ENCODE measurements at places on chromosomes 11 and 22.
A peak's percentile ranks its signal among the peaks of the same experiment; 100 is the strongest.

DNA sequence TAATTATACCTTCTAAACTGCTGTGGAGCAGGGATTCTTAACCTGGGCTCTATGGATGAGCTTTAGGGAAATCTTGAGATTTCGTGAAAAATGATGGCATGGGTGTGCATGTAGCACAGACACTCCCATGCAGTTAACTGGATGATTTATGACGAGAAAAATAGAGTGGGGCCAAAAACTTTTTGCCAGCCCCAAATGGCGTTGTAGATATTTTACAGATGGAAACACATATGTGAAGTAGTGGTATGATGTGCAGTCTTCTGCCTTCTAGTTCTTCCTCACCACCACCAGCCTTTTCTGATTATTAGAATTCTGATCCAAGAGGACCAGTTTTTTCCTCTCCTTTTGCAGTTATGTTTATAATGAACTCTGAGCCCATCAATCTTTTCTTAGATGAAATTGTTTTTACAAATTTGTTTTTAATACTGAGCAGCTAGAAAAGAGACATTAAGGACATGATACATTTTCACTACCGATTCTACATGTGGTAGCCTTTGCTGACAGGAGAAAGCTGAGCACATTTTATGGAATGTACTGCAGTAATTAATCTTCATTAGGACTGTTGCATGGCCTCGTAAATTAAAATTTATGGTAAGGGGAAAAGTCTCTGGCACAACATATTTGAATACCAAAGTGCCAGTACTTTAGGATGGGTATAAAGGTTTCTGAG is 261.4 kb downstream of the DDX10 start:
- no peak for DNase-seq

DNA sequence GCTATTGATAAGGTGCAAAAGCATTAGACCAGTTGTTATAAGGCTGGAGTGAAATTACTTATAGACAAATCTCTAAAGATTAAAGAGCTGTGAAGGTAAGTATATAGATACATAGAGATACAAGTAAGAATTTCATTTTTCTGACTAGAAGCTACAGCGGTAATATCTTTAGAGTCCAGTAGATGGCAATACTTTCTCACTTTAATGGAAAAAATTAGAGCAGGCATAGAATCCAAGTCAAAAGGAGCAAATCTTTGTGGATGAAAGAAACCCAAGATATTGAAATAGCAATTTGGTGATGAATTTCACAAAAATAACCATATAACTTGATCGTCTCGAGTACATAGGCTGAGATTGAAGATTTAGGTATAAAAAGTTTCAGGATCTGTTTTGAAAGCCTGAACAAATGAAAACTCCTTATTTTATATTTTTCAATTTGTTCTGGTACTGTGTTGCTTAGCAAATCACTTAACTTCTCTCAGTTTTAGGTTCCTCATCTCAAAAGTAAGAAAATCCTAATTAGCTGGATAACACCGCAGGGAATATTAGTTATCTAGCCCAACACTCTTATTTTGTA is 81.9 kb downstream of the UVRAG start:
- DNase-seq, result no peak

- DNase-seq, result no peak
Observed at GRCh38 chr11:106468086-106468485, 390.6 kb downstream of the AASDHPPT start.

GRCh38 chr11:85810521-85810870 is 445 bp downstream of the SYTL2 start:
- no peak for DNase-seq

- DNase-seq, result no peak
Observed at GRCh38 chr11:65414776-65415498, 7.7 kb upstream of the NEAT1 start.

DNA sequence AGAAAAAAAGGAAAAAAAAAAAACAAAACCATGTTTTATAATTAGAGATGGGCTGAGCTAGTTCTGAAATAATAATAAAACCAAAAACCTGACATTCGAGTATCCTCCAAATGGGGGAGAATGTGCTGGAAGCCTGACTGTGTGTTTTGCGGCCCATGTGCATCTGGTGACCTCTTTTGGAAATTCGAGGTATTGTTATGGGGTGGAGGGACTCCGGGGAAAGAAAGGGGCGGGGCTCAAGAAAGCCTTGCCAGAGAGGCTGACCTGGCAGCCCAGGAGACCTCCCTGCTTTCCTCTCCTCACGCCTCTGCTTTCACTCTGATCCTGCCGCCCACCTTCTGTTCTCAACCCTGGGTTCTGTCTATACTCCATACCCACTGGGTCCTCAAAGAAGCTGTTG is 72.9 kb downstream of the CTTN start:
- DNase-seq, result no peak

- DNase-seq, result no peak
Observed at GRCh38 chr22:20247010-20247505, 21.1 kb downstream of the RTN4R start.

- DNase-seq, result no peak
Observed at GRCh38 chr22:33975841-33976240, 55.6 kb upstream of the LARGE1 start.

- DNase-seq, result no peak
Observed at GRCh38 chr22:49420651-49421050, 407.0 kb downstream of the BRD1 start.

- no peak for DNase-seq
Observed at GRCh38 chr22:40387746-40388145, 17.4 kb downstream of the SGSM3 start.

DNA sequence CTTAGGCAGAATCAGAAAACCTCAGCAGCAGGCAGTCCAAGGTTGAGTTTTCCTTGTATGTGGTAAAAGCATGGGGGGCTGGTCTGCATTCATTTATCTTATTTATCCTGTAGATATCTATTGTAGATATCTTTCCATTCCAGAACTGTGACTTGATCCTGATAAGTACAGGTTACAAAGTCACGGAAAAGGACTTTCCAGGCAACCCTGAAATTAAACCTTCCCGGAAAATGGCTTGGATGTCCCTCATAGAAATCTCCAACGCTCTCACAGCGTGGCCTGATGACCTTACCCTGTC is 48.8 kb upstream of the MYO18B start:
- DNase-seq, result no peak

DNA sequence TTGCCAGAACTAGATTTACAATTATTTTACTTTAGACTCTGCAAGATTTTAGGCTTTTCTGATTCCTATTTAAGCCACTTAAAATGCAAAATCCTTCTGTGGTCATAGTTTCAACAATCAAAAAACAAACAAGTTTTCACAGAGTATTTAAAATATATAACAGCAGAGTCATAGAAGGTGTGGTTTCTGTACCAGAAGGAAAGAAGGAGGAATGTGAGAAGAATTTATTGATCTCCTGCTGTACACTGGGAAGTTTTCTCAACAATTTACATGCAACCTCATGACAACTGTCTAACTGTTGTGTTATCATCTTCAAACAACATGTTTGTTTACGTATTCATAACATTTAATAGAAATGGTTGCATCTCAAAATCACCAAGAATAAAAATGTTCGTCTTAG is 102.3 kb upstream of the CEP126 start:
- DNase-seq, result no peak

- DNase-seq, result no peak
Observed at GRCh38 chr11:121610706-121611105, 157.9 kb upstream of the SORL1-AS1 start.

- DNase-seq, result no peak
Observed at GRCh38 chr11:64334764-64335735, 5.0 kb upstream of the CCDC88B start.

GRCh38 chr22:36838119-36839030 is 21.5 kb upstream of the PVALB start:
- no peak for DNase-seq

GRCh38 chr11:22656130-22656529 is 10.3 kb upstream of the GAS2 start:
- DNase-seq, result no peak

- DNase-seq, result no peak
Observed at GRCh38 chr11:134347441-134347840, 15.7 kb downstream of the GLB1L2 start.

- DNase-seq, result peak; percentile 24
Observed at GRCh38 chr22:22342697-22343580, 98.4 kb downstream of the VPREB1 start.

DNA sequence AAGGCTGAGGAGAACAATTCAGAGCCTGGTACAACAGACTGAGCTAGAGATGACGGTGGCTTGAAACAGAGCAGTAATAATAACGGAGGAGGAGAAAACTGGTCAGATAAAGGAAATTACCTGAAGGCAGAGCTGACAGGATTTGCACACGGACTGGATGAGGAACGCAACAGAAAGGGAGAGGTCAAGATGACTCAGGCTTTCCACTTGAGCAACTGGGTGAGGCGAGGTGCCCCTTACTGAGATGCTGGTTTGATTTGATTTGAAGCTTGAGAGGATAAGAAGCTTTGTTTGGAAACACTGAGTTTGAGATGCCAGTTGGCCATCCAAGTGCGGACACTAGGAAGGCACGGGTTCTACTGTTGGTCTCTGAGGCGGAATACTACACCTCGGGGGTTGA is 35.4 kb upstream of the NRIP3 start:
- no peak for DNase-seq

GRCh38 chr22:45910928-45911467 is 66.0 kb downstream of the WNT7B start:
- no peak for DNase-seq

GRCh38 chr11:86172894-86173293 is 71.7 kb upstream of the EED start:
- no peak for DNase-seq

DNA sequence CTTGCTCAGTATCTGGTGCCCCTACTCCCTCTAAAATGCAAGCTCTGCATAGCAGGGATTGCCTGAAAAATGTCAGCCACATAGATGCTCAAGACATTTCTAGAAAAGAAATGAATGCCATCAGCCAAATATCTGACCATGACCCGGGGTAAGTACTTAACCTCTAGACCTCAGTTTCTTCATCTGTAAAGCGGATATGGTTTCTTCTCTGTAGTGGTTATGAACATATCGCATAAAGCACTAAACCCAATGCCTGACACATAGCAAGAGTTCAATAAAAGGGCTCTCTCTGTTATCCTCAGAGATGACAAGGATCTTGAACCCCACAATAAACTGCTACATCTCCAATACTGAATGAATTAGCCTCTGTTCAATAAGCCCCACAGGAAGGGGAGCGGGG is 122.6 kb downstream of the ABTB2 start:
- no peak for DNase-seq

- DNase-seq, result no peak
Observed at GRCh38 chr11:131036514-131036913, 120.2 kb upstream of the SNX19 start.

DNA sequence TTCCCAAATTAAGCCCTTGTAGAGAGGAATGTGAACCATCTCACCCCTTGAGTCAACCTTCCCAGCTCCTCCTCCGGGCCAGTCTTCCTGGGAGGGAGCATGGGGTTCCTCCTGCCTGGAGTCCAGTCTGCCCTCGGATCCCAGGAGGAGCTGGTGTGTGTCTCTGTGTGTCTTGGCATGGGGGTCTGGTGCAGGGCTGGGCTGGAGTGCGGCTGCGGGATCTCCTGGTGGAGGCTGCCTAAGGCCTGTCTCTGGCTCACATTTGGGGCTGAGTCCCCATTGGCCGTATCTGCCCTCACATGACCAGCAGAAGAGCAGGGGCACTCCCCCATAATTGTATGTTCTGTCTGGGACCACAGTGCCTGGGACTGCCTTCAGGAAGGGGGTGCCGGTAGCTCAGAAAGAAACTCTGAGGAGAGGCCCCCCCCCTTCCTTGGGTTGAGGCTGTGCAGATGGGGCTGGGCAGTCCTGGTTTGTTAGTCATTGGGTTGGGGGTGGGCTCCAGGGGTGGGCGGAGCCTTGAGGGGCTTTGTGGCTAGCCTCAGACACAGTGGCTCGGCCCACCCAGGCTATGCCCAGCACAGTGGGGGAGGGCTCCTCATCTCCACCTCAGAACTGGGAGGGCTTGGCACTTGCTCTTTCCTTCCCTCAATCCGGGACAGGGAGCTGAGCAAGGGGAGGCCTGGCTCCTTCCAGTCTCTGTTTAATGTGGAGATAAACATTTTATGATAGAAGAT is 2.9 kb downstream of the C1QTNF5 start:
- DNase-seq, result no peak

DNA sequence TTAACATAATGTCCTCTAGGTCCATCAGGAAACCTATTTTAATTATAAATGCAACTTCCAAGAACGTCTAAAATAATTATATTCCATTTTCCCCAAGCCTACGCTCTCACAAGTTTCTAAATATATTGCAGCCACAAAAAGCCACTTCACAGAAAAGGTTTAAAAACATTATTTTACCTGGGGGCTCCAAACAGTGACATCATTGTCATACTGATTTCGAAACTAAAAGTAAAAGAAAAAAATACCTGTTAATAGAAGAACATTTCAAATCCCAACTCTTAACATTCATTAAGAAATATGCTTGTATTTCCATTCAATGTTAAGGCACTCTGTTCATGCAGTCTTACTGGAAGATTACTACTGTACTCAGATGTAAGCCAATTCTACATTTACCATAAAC is 1.4 kb downstream of the PSMA1 start:
- DNase-seq, result no peak

DNA sequence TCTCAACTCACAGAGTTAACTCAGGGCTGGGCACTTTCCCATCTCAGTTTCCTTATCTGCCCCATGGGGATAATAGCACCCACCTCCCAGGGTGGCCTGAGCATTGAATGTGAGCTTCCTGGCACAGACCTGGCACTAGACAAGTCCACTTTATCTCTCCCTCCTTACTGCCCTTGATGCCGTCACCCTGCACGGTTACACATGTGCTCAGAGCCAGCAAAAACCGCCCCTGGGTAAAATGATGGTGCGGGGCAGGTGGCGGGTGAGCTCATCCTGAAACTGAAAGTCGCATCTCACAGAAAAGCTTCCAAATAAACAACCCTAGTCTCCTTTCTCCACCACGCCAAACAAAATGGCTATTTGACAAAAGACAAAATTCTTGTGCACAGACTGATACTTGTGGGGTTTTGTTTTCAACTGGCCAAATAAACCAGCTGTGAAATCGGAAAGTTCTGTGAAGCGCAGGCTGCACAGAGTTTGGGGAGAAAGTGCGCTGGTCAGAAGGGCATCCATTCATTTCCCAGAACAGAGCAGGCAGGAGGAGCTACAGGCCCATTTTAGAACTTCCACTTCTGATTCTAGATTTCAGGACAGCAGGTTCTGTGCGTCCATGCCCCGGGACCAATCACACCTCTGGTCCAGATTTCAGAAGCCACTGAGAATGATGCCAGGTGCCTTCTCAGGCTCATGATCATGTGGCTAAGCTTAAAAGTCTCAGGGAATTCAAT is 138.1 kb downstream of the SHANK2 start:
- no peak for DNase-seq

All from stimulated activated CD8-positive, alpha-beta memory T cell treated with anti-CD3 and anti-CD28 coated beads, Interleukin-4, amount 100 ng/mL, for 4 hours (primary cell).